Fibroblast of villous mesenchyme (primary cell): ENCODE measurements at places on chromosomes 7 and 10.

DNA sequence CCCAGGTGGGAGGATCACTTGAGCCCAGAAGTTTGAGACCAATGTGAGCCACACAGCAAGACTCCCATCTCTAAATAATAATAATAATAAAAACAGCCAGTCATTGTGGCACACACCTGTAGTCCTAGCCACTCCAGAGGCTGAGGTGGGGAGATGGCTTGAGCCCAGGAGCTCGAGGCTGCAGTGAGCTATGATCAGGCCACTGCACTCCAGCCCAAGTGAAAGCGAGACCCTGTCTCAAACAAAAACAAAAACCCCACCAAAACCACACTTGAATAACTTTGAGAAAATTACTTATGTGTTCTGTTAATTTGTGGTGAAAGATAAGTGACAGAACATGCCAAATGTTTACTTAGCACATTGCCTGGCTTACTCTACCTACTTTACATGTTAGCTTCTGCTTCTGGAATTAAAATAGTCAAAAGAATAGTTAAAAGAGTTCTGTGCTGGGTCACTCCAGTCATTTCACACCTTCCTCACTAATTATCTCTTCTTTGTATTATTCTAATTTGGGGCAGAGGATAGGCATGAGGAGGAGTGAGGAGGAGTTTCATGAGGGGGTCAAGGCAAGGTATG is 9.8 kb downstream of the TMEM60 start:
- DNase-seq = no peak

DNA sequence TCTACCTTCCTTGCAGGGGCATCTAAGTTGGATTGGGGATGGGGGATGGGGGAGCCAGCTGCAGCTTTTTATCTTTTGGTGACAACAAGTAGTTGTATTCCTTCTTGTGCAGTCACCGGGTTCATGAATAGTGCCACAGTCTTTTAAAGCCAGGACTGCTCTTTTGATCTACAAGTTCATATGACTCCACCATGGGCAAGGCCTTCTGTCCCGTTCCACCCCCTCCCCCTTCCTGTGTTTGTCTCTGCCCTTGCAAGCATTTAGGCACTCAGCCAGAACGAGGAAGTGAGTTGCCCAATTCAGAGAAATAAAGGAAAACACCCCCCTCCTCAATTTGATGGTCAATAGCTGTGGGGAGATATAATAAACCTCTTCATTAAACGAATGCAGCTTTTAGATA is 44.8 kb upstream of the EGR2 start:
- DNase-seq = no peak

DNA sequence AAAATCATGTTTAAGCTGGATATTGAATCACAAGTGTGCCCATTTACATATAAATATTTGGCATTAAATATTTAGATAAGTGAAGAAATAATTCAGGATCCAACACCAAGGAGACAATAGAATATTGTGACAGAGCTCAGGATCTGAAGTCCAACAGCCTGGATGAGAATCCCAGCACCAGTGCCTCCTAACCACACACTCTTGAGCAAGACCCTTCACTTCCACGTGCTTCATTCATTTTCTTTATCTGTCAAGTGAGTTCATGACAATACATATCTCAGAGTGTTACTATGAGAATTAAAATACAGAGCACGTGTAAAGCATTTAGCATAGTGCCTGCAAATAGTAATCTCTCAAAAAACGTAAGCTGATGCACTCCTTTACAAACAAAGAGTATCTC is 78.4 kb upstream of the IKZF1 start:
- DNase-seq = no peak

DNA sequence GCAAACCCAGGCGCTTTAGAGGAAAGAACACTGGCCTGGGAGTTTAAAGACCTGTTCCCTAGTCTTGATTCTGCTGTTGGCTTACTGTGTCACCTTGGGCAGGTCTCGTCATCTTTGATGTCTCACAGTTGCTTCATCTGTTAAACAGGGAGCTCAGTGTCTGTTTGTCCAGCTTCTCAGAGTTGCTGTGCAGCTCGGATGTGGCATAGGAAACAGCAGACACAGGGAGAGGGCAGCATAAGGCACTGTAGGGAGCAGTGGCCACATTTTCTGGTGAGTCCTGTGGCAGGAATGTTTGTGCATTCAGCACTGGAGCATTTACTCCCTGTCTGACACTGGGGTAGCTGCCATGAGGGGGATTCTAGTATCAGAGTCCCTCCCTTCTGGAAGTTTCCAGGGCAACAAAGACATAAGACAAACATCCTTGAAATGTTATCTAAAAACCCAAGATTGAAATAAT is 2.0 kb downstream of the REPIN1 start:
- DNase-seq = no peak

DNA sequence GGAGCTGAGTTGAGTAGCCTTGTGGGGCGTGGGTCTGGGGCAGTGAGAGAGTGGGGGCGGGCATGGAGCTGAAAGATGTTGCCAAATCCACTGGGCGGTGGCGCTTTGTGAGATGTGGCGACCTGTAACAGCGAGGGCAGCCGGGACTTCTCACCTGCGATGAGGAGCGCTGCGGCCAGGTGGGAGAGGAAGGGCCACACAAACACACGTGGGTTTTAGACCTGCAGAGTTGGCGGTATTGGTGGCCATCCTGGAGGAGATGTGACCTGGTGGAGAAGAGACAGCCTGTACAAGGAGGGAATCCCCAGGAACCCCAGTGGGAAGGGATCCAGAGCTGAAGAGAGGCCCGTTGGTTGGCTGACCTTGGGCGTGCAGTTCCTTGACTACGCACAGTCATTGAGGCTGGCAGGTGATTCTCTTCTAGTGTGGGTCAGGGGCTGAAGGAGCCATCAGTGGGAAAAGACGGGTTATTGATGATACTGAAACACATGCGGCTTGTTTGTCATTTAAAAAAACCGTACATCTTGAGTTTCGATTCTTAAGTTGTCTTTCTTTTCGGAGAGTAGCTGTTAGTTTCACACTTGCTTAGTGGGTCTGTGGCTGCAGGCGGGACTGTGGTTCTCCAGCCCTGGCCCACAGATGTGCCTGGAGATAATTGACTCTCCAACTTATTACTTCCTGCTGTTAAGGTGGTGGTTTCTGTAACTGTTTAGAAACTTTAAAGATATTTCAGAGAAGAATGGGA is 2.4 kb downstream of the CHST12 start:
- DNase-seq = no peak

DNA sequence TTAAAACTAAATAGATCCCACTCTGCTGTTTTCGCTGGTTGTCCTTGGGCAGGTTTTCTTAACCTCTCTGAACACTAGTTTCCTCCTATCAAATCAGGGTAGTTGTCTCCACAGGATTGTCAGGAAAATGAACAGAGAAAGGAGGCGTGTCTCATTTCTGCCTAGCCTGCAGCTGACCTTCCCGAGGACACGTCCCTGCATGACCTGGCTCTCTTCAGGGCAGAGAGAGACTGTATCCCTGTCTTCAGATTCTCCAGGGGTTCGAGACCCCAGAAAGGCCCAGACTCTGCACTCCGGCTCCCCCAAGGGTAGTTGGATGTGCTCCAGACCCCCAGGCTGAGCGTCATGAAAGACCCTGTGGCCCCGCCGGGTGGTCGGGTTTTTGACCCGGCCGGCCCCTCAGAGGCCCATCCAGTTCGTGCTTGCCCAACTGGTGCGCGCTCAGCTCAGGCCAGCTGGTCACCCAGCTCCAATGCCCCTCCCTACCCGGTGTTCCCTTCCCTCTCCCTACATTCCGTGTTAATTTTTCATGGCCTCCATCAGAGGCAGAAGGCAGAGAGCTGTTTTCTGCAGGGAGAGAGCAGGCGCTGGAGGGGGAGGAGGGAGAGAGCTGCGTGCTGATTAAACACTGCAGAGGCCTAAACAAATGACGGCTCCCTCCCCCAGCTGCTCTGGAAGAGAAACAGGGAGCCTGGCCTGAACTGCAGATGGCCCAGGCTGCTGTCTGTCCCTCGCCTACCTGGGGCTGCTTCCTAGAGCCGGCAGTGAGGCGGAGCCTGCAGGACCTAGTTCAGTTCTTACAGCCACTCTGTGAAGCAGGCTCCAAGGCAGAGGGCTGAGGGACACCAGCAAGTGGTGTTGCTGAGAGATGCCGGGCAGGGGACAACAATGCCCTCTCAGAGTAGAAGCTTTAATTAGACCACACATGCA is 86.2 kb upstream of the PPIF start:
- DNase-seq = peak; percentile 90

- peak; percentile 37 for DNase-seq
These were observed 5.0 kb upstream of the ZNF518A start for GRCh38 chr10:96125142-96125515.

- no peak for DNase-seq
These were observed 95.5 kb downstream of the MAP3K8 start for GRCh38 chr10:30529373-30529998.

GRCh38 chr10:102519246-102519825 is 15.6 kb downstream of the SUFU start:
- no peak for DNase-seq

DNA sequence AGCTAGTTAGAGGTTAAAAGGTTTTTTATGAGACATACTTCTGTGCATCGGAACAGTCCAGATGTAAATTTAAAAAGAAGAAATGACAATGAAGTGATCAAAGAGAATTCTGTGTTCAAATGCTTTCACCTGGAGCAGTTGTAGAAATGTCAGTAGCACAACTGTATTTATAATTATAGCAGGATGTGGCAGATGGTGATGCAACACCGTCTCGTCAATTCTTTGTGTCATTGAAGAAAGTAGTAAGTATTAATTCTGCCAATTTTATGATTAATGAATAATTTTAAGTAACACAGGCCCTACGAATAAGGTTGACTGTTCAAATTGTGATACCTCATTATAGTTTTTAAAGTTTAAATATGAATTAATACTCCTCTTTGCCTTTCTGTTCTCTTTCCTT is 171.1 kb downstream of the ADK start:
- DNase-seq = no peak

- DNase-seq = no peak
These were observed 18.7 kb upstream of the NCAPG2 start for GRCh38 chr7:158723266-158723665.

DNA sequence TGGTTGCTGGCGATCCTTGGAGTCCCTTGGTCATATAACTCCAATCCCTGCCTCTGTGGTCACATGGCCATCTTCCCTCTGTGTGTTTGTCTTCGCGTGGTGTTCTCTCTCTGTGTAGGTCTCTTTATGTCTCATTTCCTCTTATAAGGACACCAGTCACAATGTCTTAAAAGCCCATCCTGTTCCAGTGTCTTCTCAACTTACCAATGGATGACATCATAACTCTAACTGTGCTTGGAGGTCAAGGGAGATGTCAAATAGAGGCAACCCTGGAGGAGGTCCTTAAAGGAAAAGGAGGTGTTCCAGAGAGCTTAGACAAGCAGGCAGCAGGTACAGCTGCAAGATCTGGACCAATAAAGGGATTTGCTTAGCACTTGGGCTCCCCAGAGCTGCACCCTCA is 143.0 kb downstream of the BUB3 start:
- DNase-seq = no peak

DNA sequence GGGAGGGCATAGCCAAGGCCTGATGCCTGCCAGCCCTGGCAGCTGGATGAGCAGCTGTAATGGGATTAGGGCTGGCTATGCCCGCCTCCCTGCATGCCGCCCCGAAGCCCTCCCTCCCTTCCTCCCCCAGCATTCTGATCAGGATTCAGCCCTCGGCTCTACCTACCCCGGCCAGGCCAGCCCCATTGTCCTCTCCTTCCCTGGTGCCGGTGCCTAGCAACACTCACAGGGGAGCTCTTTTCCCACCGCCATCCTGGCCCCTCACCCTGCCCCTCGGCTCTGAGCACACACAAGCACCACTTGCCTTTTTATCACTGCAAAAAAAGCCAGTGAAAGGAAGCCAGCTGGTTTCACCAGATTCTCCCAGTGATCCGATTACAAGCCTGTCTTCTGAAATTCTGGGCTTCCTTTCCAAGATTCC is 9.0 kb upstream of the ADCYAP1R1 start:
- no peak for DNase-seq

DNA sequence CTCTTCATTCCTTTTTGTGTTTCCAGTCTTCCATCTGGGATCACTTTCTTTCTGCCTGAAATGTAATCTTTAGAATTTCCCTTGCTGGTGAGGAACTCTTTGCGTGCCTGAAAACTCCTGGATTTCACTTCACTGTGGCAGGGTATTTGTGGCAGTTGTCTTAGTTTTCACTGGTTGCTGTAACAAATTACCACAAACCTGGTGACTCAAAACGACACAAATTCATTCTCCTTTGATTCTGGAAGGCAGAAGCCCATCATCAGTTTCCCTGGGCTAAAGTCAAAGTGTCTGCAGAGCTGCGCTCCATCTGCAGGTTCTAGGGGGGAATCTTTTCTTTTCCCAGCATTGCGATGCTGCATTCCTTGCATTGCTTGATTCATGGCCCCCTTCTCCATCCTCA is 109.3 kb downstream of the RBM20 start:
- no peak for DNase-seq

DNA sequence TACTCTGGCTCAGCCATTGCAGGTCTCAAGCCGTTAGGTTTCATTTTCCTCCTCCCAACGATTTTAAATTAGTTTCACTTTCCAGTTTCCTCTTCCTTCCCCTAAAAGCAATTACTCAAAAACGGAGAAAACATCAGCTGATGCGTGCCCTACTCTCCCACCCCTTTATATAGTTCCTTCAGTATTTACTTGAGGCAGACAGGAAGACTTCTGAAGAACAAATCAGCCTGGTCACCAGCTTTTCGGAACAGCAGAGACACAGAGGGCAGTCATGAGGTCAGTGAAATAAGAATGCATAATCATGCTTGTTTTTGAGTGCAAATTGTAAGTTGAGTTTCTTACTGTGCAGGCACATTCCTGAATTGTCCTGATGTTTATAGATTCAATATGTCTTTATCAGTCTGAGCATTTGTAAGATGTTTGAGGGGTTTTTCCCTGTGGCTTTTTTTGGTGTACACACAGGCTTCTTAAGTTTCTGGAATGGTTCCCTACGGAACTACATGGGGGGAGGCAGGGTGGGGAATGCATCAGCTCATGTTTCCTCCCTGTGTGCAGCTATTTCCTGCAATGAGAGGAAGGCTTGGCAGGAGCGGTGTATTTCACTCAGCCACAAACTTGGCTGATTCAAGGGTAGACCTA is at the start of gene IFIT3:
IFIT3 (plus strand) TSS at position 195 of the 639 bp plus-strand sequence; CDS start at position 272, 77 bp downstream.
- DNase-seq = peak; percentile 95

DNA sequence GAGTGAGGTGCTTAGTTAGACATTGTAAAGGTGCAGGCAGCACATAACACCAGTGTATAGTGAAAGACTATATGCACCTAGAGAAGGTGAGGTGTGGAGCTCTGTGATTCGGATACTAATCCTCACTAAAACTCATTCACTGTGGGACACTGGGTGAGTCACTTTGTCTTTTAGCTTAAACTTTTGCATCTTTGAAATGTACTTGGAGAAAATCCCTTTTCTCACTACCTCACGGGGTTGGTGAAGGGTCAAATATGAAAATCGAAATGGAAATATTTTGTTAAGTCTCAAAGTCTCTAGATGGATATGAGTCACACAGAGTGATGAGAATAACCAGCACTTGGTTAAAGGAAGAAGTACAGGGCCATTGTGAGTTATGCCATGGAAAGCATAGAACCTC is 38.0 kb downstream of the MDFIC start:
- no peak for DNase-seq

GRCh38 chr7:121160150-121161008 is 168.4 kb upstream of the WNT16 start:
- no peak for DNase-seq

GRCh38 chr7:132876576-132876975 is 205.3 kb downstream of the CHCHD3 start:
- no peak for DNase-seq
